Activated T-helper 1 cell treated with Interleukin-2 at 50 U/mL for 16 hours (primary cell): ENCODE measurements at places on chromosomes 4 and X.

GRCh38 chrX:118225711-118226428, 109.3 kb upstream of the KLHL13 start:
- DNase-seq, result no peak

DNA sequence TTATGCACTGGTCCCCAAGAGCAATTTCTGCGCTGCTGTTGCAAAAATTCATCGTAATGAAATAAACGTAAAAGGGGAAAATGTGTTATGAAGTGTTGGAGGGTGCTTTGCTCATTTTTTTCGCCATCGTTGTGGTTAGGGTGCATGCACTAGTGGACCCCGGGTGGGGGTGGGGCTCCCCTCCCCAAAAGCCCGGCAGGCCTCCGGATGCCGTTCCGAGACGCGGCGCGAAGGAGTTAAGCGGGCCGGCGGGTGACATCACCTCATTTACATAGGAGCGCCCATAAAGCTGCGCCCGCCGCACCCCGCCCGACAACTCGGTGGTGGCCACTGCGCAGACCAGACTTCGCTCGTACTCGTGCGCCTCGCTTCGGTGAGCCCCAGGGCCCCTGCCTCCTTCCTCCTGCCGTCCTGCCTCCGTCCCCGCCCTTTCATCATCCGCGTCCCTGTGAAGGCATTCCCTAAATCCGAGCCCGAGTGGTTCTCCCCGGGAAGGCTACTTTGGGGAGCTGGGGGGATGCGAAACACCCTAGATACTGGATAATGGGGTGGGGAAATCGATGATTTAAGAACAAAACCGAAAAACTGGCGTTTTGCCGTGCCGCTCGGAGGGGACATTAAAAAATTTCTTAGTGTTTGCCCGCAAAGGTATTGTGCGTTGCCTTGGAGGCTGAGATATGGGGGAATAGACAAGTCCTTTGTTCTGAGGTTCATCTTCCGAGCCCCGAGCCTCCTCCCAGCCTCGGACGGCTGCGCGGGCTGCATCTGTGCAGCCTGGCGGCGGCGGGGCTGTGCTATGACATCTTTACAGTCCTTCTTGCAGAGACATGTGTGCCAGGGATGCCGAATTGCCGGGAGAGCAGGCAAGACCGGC, at the start of gene TMSB4X:
Gene TMSB4X (plus strand): TSS at position 315 of the 874 bp plus-strand sequence.
- peak; percentile 76 for DNase-seq

DNA sequence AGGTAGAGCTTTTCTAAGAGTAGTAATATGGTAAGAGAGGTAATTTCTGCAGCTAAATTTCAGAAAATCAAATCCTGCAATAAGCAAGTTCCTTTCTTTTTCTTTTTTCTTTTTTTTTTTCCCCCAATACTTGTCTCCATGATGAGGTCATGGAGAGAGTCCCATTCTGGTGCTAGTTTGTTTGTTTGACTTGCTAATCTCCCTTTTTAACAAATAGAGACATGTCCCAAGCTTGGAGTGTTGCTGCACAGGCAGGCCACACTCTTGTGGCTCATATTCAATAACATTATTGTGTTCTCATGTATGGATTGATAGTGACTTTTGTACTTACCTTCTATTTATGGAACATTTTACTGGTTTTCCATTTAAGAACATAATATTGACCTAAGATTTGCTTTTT, 25.5 kb downstream of the PTPN13 start:
- DNase-seq, result no peak

DNA sequence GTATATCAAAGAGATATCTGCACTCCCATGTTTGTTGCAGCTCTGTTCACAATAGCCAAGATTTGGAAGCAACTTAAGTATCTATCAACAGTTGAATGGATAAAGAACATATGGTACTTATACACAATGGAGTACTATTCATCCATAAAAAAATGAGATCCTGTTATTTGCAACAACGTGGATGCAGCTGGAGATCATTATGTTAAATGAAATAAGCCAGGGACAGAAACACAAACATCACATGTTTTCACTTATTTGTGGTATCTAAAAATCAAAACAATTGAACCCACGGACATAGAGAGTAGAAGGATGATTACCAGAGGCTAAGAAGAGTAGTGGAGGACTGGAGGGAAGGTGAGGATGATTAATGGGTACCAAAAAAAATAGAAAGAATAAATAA, 14.2 kb downstream of the IQCM start:
- DNase-seq, result no peak

GRCh38 chr4:13544606-13545393, 492 bp upstream of the NKX3-2 start:
- DNase-seq, result no peak

- DNase-seq, result no peak
Measured at GRCh38 chr4:20408611-20409010, 156.9 kb downstream of the SLIT2 start.

GRCh38 chr4:164383058-164383357, 370.9 kb upstream of the SMIM31 start:
- DNase-seq, result no peak

DNA sequence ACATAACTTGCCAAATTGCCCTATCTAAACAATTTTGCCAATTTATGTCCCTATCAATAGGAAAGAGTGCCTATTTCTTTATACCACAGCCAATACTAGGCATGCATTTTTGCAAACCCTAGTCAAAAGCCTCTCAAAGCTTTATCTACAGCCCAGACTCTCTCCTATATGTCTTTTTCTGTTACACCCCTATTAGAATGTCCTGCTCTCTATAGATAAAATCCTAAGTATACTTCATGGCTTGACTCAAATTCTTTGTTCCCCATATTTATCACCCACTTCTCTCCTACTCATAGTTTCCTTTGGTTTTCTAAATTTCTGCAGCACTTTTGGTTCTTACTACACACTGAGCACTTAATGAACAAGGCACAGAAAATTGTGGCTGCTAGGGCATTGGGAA, 38.0 kb downstream of the NUP62CL start:
- no peak for DNase-seq
